Non-pigmented ciliary epithelial cell (primary cell): ENCODE measurements at places on chromosomes 5 and 9.
A peak's percentile ranks its signal among the peaks of the same experiment; 100 is the strongest.

DNA sequence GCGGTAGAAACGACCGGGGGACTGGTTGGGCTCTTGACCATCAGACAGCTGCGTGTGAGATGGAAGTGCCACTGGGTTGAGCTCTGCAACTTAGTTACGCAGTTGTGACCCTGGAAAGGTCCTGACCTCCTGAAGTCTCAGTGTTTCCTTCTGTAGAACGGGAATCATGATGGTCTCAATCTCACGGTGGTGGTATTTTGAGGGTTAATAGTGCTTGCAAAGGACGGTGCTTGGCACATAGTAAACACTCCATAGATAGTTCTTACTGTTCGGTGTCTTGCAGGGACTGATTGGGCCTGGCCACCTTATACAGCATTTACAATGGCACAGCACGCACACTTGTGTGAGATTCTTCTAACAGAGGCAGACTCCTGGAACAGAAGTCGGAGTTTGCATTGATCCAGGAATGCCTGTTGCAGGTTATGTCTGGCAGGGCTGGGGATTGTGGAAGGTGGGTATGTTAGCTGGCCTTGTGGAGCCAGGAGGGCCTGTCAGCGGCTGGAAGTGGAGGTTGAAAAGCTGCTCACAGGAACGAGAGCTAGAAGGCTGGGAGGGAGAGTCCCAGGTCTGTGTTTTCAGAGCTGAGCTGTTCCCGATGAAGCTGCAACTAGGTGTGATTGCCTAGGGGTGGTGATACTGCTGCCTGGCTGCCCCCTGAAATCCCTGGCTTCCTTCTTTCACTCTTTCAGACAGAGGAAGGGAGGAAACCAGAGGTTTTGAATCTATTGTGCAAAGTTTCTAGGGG is 962 bp upstream of the TXN start:
- DNase-seq, result no peak

DNA sequence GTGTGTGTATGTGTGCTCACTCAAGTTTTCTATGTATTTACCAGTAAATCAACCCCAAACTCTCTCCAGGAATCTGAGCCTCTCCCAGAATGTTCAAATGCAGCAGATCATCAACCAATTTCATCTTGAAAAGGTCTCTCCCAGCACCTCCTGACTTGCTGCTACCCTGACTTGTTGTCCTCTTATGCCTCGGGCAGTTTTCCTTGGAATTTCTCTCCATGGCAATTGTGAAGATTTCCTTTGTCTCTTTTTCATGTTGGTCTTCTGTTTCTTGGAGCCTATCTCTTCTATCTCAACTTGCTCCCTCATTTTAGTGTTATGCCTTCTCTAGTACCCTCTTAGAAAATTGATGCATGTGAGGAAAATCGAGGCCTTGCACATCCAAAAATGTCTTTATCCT is 303.6 kb upstream of the KIF2A start:
- no peak for DNase-seq

GRCh38 chr5:177495243-177496060 is 2.0 kb downstream of the PDLIM7 start:
- peak; percentile 74 for DNase-seq

- DNase-seq, result no peak
These were observed 44.4 kb upstream of the SMAD5 start for GRCh38 chr5:136087961-136088871.

DNA sequence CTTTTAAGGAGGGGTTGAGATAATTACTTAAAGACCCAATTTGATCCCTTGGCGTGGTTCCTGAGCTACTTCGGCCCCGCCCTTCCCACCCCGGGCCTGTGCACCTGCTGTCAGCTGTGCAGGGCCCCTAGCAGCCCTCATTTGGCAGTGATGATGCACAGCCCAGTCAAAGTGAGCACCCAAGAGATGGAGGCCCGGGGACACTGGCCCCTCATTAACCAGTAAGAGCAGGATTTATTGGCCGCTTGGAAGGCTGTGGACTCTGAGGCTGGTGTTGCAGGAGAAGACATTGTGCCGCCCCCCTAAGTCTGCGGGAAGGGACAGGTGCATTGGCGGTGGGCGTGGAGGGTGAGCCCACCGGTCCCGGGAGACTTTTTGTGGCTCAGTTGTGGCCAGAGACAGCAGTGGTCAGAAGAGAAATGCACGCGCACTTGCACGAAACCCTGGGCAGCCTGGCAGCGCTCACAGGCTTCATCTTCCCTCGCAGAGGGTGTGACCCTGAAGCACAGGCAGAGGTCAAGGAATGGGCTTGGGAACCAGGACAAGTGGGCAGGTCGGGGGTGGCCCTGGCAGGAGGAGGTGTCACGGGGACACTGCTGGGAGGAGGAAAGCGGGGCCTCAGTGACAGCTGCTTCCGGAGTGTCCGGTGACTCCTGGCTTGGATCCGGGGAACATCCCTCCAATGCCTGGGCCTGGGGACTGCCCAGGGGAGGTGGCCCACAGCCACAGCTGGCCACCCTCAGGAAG is 74.0 kb upstream of the RXRA start:
- no peak for DNase-seq

GRCh38 chr9:38024036-38024681 is 44.9 kb downstream of the SHB start:
- DNase-seq, result no peak

DNA sequence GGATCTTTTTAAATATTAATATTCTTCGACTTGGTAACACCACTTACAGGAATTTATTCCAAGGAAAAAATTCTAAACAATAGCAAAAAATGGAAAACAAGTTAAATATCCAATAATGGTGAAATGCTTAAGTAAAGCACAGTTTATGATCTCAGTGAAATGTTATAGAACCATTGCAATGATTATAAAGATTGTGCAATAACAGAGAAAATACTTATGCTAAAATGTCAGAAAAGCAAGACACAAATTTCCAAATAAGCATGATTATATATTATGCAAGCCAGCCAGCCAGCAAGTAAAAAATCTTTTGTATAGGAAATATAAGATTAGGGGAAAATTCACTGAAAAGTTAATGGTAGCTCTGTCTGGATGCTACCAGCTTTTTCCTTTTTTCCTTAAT is 102.7 kb upstream of the EFNA5 start:
- DNase-seq, result no peak

- no peak for DNase-seq
These were observed 190.7 kb downstream of the CDK5RAP2 start for GRCh38 chr9:120389300-120389699.

- no peak for DNase-seq
These were observed 10.4 kb downstream of the PPP2R2B start for GRCh38 chr5:146867996-146868708.

DNA sequence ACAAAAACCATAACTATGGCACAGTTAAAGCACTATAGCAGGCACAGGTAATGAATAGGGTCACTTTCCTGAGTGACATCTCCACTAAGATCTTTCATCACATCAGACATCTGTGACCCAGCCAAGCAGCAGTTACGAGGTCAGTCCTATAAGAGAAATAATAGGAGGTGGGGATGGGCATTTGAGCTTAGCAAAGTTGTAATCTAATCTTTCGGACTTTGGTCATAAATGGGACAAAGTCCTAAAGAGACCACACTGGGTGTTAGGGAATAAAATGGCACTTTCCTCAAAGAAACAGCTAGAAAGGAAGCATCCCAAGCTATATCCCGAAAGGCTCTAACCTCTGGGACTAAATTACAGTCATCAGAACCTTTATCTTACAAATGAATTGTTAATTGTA is 432.2 kb downstream of the PIK3R1 start:
- DNase-seq, result no peak

- DNase-seq, result no peak
These were observed 443.0 kb downstream of the GADD45G start for GRCh38 chr9:90047828-90048227.

DNA sequence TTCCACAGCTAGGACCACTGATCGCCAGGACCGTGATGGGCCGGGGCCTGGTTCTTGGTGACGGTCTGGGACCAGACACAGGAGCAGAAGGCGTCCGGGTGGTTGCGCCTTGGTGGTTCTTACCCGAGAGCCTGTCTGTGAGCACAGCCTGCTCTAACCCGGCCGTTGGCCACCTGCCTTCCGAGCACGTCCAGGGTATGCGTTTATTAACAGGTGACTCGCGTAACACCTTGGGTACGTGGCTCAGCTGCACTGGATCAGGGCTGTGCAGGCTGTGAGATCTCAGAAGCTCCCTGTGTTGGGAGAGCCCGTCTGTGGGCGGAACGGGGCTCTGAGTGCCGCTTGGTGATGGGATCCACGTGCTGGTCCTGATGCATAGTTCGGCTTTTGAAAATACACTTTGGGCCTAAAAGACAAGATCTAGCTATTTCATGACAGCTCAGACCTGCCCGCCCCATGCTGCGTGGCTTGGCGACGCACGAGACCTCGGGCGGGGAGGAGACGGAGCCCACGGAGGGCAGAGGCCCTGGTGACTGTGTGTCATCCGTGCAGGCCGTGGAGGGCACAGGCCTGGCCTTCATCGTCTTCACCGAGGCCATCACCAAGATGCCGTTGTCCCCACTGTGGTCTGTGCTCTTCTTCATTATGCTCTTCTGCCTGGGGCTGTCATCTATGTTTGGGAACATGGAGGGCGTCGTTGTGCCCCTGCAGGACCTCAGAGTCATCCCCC is 6.7 kb upstream of the SLC6A18 start:
- no peak for DNase-seq

DNA sequence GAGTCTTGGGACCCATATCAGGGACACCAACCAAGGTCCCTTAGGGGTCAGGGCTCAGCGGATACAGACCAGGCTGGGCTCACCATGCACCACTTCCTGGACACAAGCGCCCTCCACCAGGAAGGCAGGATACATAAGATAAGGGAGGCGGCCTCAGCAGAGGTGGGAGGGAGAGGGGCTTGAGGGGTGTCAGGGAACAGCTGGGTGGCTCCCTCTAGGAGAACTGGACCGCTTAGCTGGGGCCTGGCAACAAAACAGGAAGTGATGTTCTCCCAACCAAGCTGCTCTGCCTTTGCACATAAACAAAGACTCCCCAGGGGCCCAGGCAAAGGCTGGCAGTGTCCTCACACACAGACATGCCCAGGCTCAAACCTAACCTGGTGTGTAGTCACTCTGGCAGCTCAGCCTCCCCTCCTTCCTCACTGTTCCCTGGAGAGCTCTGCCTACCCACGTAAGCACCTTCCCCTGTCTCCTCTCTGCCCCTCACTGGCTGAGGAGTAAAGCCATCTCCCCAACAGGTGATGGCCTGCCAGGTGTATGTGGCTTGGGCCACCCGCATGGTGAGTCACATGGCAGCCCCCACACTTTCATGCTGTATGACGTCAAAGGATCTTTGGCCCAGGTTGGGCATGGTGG is 5.8 kb upstream of the BICD2 start:
- DNase-seq, result no peak

GRCh38 chr9:34451135-34451534 is 7.2 kb downstream of the FAM219A start:
- no peak for DNase-seq

DNA sequence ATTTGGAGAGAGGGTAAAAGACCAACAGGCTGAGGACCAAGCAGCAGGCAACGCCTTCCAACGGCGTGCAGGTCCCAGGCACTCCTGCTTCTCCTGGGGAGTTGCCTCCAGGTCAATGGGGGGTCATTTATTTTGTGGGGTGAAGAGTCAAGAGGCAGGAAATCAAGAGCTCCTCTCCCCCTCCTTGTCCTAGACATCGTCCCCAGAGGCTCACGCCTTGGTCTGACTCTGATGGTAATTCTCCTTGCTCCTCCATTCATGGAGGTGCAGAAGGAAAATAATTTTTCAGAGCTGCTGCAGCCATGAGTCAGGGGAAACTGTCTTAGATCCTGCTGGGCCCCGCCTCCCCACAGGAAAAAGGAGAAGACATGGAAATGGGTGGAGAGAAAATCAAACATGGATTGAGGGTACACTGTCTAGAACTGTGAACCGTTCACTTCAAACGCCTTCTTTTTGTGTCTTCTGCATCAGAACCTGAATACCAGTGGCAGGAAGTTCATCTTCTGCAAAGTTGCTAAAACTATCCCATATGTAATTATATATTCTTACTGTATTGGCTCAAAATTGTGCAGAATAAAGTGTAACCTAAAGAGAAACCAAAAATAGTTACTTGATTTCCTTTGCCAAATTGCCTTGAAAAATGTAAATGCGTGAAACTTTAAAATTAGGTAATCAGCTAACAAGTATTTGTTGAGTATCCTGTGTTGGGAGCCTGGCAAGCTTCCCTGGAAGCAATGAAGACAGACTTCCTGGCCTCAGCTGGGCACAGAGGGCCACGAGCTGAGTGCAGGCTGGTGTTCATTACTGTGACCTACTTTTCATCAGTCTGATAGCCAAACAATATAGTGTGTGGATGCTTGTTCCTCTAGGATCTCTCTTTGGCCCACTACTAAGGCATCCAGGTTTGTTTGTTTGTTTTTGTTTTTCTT is 142.0 kb downstream of the CMYA5 start:
- no peak for DNase-seq

DNA sequence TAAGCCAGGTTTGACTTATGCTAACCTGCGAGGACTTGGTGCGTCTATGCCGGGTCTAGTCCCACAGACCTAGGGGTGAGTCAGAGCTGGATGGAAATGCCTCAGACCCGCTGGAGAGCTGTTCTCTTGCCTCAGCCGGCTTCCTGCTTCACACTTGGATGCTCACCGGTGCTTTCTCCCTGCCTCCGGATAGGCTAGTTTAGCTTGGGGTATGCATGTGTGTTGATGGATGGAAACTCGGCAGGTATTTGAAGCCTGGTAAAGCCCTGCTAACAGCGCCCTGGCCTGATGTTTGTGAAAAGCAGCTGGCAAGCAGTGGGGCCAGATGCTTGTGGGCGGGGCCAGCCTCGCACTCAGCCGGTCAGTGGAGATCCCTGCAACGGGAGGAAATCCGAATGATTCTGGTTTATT is 29.3 kb downstream of the PRRC2B start:
- peak; percentile 87 for DNase-seq

GRCh38 chr5:1031306-1031959 is 22.8 kb downstream of the NKD2 start:
- DNase-seq, result no peak

- DNase-seq, result no peak
These were observed 48.4 kb upstream of the AFAP1L1 start for GRCh38 chr5:149223081-149223848.

- no peak for DNase-seq
These were observed 24.3 kb downstream of the RGS7BP start for GRCh38 chr5:64530076-64530475.

DNA sequence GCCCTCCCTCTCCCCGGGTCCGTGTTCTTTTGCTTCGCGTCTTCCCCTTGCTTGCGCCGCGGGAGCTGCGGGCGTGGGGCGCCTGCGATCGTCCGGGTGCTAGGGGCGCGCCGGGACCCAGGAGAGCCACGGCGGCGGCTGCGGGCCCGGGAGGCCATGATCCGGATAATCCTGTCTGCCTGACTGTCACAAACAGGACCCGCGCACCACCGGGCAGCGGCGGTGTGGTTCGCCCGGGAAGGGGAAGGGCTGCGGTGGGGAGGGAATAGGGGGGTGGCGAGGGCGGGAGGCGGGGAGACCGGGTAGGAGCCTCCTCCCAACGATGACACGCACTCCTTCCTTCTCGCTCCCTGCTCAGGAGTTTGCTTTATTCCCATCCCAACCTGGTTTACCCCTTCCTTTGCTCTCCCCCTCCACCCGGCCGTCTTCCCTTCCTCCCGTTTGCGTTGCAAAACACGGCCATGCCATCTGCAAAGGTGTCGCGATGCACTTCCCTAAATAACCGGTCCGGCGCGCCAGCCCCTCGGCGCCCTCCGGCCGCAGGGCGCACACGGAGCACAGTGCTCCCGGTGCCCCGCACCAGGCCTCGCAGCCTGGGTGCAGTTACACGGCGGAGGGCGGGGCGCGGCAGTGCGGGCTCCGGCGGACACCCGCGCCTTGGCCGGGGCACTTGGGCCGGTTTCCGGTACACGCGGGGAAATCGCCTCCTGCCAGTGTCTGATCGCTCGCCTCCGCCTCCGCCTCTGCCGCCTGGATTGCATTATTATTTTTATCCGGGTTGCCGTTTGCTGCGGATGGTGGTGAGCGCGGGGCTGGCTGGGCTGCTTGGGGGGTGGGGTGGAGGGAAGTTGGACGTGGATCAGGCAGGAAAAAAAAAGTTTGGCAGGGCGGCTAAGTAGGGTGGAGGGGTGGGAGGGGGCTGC is 1.5 kb downstream of the SMARCA2 start:
- no peak for DNase-seq
